Activated CD8-positive, alpha-beta T cell treated with anti-CD3 and anti-CD28 coated beads, Interleukin-2, amount 10 ng/mL, durations not matched to agents 7 days and 5 days (primary cell): ENCODE measurements at places on chromosomes 13 and 19. TPM values are rescaled to one million over a fixed set of nuclear protein-coding genes. Genes with fewer than 3 reads are reported as not detected.

The IZUMO1 gene
- total RNA-seq = not detected

The CEACAM8 gene
- total RNA-seq = not detected

The ZNF30 gene
- total RNA-seq = 4.1 TPM

The RUBCNL gene
- total RNA-seq = 0.21 TPM

The SRRM5 gene
- total RNA-seq = 0.71 TPM

The LGALS7 gene
- not detected for total RNA-seq

The SPRYD7 gene
- total RNA-seq = 4.1 TPM

The TMEM86B gene
- total RNA-seq = 11.0 TPM

The C5AR2 gene
- total RNA-seq = 0.05 TPM

The ZIC5 gene
- not detected for total RNA-seq

The N4BP2L2 gene
- total RNA-seq = 111 TPM

The THSD8 gene
- 30.9 TPM for total RNA-seq

The STOML3 gene
- total RNA-seq = not detected

The PSG4 gene
- not detected for total RNA-seq

The HIPK4 gene
- 0.10 TPM for total RNA-seq

The MYO1F gene
- 254 TPM for total RNA-seq

The LGALS7B gene
- not detected for total RNA-seq

The ETFB gene
- 141 TPM for total RNA-seq

The ZNF681 gene
- 5.5 TPM for total RNA-seq

The LAIR2 gene
- 1.6 TPM for total RNA-seq

The SIGLEC12 gene
- total RNA-seq = 0.53 TPM

The HSH2D gene
- 84.3 TPM for total RNA-seq

The MCEMP1 gene
- not detected for total RNA-seq

The CD209 gene
- not detected for total RNA-seq

The TUBA3C gene
- not detected for total RNA-seq

The GRIN2D gene
- 0.08 TPM for total RNA-seq

The CGB8 gene
- not detected for total RNA-seq

The SH2D3A gene
- 28.2 TPM for total RNA-seq

The IGFL2 gene
- total RNA-seq = not detected

The ZNF471 gene
- 1.8 TPM for total RNA-seq

The ATXN8OS gene
- total RNA-seq = not detected

The DLL3 gene
- total RNA-seq = 0.29 TPM

The GAPDHS gene
- not detected for total RNA-seq

The CDX2 gene
- total RNA-seq = not detected

The PRX gene
- total RNA-seq = 0.84 TPM

The BRME1 gene
- total RNA-seq = 4.2 TPM

The CEACAM1 gene
- total RNA-seq = 27.1 TPM

The PRR19 gene
- 0.55 TPM for total RNA-seq

The KCTD15 gene
- total RNA-seq = 0.42 TPM

The GIPC3 gene
- total RNA-seq = 0.26 TPM

The ZIK1 gene
- total RNA-seq = 12.4 TPM
